ENCODE measurements at places on chromosomes 7 and 10.

DNA sequence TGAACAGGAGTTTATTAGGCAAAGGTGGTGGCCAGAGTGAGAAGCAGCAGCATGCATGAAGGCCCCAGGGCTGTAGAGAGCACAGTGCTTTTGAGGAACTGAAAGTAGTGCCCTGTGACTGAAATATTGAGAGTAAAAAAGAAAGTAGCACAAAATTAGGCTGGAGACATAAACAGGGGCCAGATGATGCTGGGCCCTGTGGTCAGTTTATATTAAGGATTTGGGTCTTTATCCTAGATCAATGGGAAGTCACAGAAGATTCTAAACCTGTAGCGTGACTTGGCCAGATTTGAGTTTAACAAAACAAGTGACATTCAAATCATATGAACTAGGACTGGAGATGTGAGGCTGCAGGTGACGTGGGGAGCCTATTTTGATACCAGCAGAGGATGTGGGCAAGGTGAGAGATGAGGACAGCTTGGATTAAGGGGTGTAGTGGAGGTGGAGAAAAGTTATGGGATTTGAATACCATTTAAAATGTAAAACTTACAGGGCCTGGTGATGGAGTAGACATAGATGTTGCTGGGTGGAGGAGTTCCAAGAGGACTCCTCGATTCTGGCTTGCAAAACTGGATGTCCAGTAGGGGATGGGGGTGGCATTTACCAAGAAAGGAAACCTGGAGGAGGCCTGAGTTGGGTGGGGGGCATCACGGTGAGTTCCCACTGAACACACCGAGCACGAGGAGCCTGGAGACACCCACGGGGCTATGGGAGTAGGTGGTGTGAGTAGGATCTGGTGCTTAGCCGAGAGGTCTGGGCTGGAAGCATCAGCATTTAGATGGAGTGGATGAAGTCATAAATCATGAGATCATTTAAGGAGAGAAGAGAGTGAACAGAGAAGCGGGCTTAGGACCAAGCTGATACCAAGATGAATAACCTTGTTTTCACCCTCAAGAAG lies 52.8 kb downstream of the HHEX start:
- no peak for DNase-seq

- DNase-seq = no peak
These were observed 82.9 kb downstream of the CADPS2 start for GRCh38 chr7:122803323-122803722.

- no peak for DNase-seq
These were observed 43.2 kb upstream of the ACSL5 start for GRCh38 chr10:112330607-112331160.

GRCh38 chr10:60299961-60300883 lies 89.5 kb downstream of the ANK3 start:
- no peak for DNase-seq

DNA sequence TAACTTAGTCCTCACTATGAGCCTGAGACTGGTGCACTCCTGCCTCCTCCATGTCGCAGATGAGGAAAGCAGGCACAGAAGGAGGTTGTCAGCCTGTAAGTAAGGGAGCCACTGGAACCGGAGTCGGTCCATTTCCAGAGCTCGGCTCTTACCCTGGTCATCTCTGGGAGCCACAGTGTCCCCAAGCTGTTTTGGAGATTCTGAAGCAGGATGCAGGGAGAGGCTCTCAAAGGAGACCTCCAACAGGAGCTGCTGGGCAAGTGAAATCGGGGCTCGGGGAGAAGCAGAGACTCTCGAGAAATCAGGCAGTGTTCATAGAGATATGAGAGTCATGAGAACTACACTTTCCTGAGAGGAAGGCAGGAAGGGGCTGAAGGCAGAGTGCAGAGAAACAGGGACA lies 39.0 kb downstream of the VSTM4 start:
- no peak for DNase-seq

All from CD4-positive, alpha-beta T cell treated with Interleukin-15 for 4 hours (primary cell).